ENCODE measurements at places on chromosomes 12 and 14.

DNA sequence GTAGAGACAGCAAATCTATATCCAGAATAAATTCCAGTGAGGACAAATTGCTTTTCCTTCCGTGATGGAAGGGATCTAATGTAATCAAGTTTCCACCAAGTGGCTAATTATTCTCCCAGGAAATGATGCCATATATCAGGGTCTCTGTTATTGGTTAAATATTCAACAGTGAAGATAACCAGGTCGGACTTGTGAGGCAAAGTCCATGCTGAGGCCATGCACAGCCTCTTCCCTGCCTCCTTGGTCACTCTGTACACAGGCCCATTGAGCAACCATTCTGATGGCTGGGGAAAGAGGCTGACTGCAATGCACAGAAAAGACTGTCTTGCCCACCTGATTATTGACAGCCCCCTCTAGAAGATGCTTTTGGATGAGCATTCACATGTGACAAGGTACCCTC lies 90.1 kb downstream of the TNFAIP2 start:
- DNase-seq, result no peak

- no peak for DNase-seq
Measured at GRCh38 chr12:32483499-32483898, 84.1 kb downstream of the FGD4 start.

DNA sequence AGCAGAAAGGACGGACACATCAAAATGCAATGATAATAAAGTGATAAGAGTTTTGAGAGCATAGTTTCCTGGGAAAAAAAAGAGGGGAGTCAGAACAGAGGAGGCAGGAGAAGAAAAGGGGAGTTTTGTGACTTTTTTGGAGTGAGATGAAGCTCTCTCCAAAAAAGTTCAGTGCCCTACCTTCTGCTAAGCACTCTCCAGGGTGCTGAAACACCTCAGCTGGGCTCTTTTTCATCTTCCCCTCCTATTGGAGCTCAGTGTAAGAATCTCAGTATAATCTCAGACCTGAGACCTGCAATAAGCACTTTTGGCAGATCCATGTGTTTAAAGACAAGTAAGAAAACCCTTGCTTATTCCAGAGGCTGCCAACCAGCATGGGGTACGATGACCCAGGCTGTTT lies 58.9 kb upstream of the SRRM4 start:
- DNase-seq, result no peak

DNA sequence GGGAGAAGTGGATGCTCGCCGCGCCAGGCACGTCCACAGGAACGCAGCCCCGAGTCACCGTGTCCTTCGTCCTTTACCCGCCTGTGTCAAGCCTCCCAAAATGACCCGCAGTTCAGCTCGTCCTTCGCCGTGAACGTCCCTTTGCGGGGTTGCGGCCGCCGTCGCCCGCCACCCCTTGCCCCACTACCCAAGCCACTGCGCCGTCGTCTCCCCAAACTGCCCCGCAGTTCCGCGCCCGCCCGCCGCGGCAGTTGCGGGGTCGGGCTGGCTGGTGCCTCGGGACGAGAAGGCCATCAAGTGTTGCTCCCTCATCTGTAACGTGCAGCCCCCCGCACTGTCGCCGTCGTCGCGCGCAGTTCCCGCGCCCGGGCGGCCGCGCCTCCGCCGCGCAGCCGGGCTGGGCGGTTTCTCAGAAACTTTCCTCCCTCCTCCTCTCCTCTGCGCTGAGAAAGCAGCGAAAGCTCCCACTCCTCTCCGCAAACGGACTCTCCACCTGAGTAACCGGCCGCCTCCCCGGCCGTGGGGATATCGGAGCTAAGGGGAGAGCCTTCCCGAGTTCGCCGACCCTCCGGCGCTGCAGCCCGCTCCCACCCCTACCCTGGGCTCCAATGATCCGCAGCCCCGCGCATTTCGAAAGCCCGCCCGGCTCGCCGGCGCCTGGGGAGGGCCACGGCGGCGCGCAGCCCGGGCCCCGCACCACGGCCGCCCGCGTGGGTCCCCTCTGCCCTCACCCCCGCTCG lies 6.7 kb downstream of the CDKN1B start:
- peak; percentile 36 for DNase-seq

DNA sequence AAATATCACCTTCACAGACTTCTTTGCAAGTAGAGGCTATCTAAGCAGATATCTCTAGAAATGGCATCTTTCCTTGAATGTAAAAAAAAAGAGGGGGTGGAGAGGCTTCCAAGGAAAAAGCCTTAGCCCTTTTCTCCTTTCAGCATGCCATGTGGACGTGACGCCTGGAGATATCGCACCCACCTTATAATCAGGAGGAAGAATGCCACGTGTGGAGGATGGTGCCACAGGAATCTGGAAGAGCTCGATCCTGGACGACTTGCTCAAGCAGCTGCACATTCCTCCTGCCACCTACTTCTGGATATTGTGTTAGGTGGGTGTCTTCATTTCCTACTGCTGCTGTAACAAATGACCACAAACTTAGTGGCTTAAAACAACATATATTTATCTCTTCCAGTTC lies 203.6 kb downstream of the NUAK1 start:
- no peak for DNase-seq

GRCh38 chr14:63677891-63678379 lies 36.3 kb upstream of the WDR89 start:
- DNase-seq, result no peak

DNA sequence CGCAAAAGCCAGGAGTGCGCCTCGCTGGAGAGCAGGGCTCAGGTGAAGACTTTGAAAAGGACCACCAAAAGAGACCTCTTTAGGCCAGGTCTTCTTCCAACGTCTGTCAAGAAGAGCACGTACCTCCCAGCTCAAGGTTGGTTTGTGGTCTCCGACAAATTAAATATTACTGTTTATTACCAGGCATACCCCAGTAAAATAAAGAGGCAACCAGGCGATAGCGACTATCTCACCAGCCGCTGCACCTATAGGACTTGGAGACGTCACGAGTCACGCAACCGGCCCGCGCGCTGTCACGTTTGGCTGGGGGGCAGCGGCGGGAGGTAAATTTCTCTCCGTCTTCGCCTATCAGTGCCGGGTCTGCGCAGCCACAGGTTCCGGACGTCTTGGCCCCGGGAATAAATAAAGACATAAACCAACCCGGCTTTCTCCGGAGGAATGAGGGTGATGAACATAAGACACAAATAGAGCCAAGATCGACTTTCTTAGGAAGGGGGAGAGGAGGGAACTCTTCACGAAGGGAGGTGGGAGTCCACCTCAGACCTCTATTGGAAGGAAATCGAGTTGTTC lies 2.0 kb upstream of the TBX5 start:
- no peak for DNase-seq

DNA sequence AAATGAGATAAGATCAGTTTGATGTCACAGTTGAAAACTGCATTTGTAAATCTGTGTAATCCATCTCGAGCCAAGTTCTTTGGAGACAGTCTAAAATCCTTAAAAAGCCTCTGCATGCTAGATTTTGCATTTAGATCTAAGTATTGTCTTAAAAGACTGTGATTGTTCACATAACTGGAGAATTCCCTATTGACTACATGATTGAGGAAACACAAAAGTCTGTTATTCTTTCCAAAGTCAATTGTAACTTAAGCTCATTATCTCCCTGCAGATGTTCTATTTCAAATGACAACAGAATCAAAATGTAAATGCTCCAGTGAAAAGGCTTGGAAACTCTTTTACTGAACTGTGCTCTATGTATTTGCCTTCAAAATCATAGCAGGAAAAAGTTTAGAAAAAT lies 77.8 kb downstream of the MYF5 start:
- DNase-seq, result no peak

DNA sequence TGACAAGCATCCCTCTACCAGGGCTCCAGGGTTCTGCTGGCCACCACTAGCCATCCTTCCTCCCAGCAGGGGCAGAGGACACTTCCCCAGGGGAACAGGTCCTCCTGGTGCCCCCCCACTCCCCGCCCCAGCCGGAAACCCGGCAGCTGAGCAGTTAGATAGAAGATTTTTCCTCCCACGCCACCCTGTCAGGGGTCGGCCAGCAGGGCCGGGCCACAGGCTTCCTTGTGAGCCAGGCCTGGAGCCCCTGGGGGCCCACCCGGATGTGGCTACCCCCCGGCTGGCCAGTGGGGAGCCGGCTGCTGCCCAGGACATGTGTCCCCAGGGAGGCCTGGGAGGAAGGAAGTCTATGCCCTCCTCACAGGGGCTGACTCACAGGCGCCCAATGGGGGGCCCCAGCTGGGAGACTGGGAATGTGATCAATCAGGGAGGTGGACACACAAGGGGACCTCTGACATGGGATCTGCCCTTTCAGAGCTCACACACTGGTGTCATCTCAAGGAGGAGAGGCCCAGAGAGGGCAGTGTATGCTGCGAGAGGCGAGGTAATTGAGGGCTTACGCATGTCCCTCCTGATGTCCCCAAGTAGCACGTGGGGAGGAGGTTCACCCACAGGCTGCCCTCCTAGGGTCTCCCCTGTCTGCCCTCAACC lies 4.2 kb downstream of the SH2B3 start:
- no peak for DNase-seq

DNA sequence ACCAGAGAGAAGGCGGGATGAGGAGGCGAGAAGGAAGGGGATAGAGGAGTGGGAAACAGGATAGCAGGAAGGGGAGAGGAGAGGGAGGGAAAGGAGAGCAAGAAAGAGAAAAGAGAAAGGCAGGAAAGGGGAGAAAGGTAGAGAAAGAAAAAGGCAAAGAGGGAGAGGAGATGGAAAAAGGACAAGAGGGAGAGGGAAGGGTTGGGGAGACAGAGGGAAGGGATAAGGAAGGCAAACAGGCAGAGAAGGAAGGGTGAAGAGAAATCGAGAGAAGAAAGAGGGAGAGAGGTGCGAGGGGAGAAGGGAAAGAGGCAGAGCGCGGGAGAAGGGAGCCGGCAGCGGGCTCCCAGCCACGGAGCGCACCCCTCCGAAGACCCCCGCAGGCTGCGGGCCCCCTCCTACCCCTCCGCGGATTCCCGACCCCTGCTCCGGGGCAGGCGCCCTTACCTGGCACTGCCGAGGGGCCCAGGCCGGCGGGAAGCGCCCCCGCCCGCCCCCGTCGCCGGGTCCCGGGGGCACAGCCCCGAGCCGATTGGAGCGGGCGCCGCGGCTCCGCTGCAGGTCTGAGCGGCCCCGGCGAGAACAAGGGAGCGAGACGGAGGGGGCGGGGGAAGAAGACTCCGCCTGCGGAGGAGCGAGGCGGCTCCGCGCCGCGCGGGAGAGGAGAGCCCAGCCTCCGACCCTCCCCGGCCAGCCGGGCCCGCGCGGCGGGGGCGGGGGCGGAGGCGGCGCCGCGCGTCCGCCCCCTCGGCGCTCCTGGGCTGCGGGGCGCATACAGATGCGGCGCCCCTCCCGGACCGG lies at the start of gene CDH24:
Gene CDH24, minus strand, starts transcription at position 565 of the 801 bp plus-strand sequence. CDS start 1,787 bp downstream, outside the sequence.
- peak; percentile 40 for DNase-seq

- no peak for DNase-seq
Measured at GRCh38 chr12:77062846-77063461, 2.4 kb downstream of the E2F7 start.

DNA sequence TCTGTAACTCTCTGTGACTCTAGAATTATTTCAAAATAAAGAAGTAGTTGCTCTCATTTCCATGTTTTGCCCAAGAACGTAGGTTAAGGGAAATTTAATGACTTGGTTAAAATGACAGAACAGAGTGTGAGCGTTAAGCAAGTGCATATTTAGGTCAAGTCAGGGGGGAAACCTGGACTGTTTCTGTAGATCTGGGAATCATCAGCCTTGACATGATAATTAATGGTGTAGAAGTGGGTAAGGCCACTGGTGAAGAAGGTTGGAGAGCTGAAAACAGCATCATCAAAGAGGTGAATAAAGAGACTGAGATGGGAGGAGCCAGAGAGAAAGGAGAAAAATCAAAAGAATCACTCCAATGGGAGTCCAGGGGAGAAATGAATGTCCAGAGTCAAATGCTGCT lies 49.4 kb upstream of the STK38L start:
- no peak for DNase-seq

- no peak for DNase-seq
Measured at GRCh38 chr14:62896932-62897456, 148.3 kb downstream of the KCNH5 start.

DNA sequence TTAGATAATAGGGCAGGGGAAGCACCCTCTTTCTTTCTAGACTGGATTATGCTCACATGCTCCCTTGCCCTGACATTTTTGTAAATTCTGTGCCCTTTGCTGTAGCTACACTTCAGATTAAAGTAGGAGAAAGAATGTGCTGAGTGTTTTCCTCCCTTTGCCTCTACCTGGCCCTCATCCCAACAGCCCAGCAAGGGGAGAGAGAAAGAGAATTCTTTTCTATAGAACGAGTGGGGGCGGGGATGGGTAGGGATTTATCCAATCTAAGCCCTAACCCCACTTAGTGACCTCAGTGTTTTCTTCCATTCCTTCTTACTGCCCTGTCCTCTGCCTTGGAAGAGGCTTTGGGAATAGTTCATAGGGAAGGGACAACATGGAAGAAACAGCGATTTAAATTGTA lies 13.5 kb downstream of the GPR84 start:
- DNase-seq, result no peak

- no peak for DNase-seq
Measured at GRCh38 chr12:79121486-79121885, 256.9 kb downstream of the SYT1 start.

GRCh38 chr14:64209444-64210131 lies 84.6 kb downstream of the ESR2 start:
- DNase-seq, result no peak

GRCh38 chr12:98594050-98594835 lies 757 bp downstream of the SLC25A3 start:
- peak; percentile 20 for DNase-seq

DNA sequence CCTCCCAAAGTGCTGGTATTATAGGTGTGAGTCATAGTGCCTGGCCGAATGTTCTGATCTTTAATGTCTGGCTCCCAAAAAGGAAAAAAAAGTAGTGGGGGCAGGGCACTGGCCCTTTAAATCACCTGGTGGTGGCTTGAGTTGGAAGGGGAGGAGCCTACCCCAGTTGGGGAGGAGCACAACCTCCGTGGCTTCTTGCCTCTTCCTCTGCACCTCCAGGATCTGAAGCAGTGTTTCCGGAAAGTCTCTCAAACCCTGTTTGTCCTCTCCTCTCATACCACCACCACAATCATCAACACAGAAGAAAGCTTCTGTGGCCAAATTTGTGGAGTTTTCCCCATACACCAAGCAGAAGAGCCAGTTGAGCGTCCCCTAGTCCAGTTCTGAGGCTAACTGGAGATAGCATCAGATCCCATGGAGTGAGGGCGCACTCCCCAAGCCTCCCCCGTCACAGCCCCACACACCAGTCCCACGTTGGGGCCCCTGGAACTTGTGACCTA lies 24.3 kb upstream of the RCOR1 start:
- DNase-seq, result peak; percentile 23

- DNase-seq, result no peak
Measured at GRCh38 chr12:91954747-91955146, 190.9 kb downstream of the BTG1 start.

- DNase-seq, result no peak
Measured at GRCh38 chr12:103468837-103469236, 26.9 kb downstream of the C12orf42 start.

Measured in activated T-helper 9 cell treated with anti-CD3 and anti-CD28 coated beads, Interleukin-2, amount 50 U/mL, for 16 hours (primary cell).